Skeletal muscle tissue (tissue), 5 donors: ENCODE measurements at places on chromosomes 12 and 14. TPM values are rescaled to one million over a fixed set of nuclear protein-coding genes. Genes with fewer than 3 reads are reported as not detected.

GPRC5D gene
- not detected for total RNA-seq

AICDA gene
- not detected for total RNA-seq

SLCO1C1 gene
- not detected for total RNA-seq

RESF1 gene
- total RNA-seq: 19.3 TPM

C14orf39 gene
- total RNA-seq: 2.1 TPM

ADCY6 gene
- total RNA-seq: 37.6 TPM

PLEKHG7 gene
- 0.52 TPM for total RNA-seq

INSM2 gene
- total RNA-seq: not detected
